ENCODE measurements at places on chromosomes 5 and 9.

DNA sequence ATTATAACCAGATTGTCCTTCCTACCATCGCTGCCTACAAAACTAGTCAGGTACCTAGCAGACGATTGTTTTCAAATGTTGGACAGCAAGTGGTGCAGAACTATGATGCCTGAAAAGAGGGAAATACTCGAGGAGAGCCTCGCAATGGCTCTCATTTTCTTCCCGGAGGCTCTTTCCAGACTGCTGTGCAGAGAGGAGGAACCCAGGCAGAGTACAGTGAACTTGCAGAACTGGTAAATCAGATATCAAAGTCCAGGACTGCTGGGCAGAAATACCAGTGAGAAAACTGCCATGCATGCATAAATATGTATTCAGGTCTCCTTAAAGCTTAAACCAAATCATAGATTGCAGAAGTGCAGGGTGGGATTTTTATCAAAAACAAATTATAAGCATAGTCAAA is 26.4 kb upstream of the UGT3A1 start:
- DNase-seq = no peak

DNA sequence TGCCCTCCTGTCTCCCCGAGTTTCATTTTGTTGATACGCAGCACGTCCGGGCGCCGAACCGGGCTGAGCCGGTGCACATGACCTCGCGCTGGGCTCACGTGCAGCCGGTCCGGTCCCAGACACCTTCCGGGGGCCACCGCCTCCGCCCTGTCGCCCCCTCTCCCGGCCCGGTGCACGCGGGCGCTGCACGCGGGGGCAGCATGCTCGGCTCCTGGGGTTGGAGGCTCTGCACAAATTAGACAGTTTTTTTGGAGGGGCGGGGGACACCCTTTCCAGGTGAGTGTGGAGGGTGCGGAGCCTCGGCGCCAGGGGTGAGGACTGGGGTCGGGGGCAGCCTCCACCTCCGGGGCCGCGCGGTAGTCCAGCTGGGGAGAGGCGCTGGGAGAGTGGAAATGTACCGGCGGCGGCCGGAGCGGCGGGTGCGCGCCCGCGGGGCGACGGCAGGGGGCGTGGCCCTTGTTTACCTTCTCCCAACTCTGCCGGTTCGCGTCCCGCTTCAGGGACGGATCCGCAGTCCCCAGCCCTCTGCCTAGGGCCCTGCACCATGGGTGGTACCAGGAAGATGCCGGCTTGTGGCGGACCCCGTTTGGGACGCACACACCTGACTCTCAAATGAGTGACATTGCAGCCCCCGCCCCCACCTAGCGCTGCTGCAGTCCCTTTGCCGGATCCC is 1.1 kb downstream of the JADE2 start:
- DNase-seq = no peak

- DNase-seq = no peak
These were observed 1865.4 kb downstream of the MAT2B start for GRCh38 chr5:165370794-165371193.

DNA sequence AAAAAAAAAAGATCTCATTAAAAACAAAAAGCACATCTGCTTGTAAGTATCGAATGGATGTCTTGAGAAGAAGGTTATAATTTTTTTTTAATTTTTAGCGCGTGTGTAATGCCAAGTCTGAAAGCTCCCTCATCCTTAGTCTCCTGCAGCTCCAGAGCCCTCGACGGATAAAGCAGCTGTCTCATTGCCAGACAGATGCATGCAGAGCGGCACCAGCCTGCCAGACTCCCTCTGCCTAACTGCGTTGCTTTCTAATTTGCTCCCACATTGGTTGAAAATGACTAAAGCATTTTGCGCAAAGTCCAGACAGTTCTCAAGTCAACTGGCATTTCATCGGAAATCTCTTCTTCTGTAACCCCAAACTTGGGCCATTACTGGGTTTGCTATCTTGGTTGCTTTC is 29.4 kb downstream of the OLFM1 start:
- no peak for DNase-seq

DNA sequence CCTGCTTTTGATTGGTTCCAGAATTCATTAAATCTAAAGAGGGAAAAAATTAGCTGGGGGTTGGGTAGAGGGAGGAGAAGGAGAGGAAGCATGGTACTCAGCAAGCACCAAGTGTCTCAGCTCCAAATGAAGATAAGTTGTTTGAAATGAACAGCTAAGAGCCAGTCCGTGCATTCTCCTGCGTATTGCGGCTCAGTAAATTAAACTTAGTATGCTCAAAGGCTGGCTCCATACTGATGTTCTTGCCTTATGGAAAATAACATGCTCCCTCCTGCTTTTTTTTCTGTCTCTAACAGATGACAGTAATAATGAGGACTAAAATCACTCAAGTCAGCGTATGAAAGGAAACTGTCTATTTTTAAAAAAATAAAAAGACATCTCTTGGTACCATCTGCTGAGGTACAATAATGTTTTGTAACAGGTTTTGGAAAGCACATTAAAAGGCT is 161.0 kb downstream of the SPATA31D1 start:
- DNase-seq = no peak

DNA sequence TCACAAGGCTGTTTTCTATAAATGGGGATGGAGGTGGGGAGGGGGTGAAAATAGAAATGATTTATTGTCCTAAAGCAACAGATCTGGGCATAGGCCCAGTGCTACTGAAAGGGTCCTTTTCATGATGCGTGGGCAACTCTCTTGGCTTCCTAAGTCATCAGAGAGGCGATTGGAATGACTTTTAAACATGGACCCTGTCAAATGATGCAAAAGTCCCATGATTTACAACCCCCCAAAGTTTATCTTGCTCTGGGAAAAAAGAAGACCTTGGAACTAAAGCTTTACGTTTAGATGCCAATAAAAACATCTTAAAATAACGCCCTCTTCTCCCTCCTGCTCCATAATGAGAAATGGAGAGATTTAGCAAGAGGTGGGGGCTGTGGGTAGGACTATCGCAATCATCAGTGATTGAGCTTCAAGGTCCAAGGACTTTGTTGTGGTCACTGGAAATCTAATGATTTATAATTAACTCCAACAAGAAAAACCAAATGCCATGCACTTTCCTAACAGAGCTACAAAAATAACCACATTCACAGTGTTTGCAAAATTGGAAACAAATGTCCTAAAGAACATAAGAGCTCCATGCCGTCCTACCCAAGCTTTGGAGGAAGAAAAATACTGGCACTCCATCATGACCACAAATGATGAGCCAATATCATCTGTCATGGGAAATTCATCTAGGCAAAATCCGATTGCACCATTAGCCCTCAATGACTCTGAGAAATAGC is 167.5 kb upstream of the CLINT1 start:
- DNase-seq = no peak

GRCh38 chr9:2663461-2664173 is 42.0 kb downstream of the VLDLR start:
- DNase-seq = no peak

GRCh38 chr5:64930672-64931318 is 162.1 kb downstream of the CWC27 start:
- DNase-seq = no peak

DNA sequence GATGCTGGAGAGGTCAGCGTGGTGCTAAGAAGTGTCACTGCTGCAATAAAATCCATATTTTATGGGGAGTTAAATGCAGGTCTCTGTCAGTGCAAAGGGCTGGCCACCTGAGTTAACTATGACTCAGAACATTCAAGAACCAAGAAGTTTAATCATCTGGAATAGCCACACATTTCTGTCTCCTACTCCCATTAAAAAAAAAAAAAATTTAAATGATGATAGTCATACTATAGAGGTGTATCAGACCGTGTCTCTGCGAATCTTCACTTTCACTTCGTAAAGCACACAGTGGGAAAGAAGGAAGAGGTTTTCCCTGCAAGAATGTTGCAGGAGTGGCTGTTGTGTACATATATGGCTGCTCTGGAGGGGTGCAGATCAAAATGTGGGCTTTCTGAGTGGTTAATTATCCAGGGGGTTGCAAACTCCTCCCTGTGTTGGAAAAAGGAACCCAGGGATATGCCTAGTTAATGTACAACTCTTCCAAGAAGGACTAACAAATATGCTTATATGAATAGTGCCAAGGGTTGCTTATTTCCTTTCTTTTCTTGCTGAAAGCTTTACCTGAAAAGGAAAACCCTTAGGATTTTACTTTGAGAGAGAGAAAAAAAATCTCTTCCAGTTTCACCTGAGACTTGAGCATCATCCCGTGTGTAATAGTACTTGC is 1.5 kb downstream of the CDH6 start:
- no peak for DNase-seq

- DNase-seq = no peak
These were observed 128.2 kb upstream of the NFIB start for GRCh38 chr9:14441976-14442651.

DNA sequence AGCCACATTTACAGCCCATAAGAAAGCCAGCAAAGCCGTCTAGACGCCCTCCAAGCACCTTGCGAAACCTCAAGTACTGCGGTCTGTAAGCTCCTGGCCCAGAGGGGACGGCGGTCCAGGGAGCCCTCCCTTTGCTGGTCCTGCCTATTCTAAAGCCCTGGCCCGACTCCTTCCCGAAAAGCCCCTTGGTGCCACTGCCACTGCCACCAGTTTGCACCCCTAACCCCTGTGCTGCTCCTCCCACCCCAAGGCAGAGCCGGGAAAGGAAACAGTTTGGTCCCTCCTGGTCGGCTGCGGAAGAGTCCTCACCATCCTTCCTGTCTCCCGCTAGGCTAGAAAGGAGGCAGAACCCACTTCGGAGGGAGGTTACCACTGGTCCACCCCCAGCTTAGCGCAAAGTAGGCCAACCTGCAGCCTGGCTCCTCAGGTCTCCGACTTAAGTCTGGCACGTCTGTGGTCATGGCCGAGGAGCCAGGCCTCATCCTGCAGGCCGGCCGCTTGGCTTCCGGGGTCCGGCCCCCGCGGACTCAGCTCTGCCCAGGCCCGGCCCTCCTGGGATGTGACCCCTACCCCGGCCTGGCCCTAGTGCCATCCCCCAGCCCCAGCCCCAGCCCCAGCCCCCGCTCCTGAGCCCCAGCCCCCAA is 916 bp downstream of the TOR1A start:
- no peak for DNase-seq

DNA sequence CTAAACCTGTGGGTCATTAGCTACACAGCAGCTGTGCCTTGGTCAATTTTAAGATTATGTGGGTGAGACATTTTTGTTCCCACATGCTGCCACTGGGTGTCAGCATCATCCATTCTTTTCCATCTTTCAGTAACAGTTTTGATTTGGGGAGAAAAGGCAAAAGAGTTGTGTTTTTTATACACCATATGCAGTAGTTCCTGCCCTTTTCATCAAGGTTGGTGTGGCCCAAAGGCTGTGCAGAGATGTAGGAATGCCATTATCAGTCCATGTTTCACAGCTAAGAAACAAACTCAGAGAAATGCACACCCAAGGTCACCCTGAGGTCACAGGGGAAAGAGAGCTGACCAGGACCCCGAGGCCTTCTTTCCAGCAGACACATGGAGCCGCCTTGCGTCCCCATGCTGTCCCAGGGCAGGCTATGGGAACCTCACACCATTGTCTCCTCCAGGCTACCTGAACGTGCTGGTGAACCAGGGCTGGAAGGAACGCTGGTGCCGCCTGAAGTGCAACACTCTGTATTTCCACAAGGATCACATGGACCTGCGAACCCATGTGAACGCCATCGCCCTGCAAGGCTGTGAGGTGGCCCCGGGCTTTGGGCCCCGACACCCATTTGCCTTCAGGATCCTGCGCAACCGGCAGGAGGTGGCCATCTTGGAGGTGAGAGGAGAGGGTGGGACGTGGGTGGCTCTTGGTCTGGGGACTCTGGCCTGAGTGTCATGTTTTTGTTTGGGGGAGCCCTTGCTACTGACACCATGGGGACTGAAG is 27.8 kb upstream of the GRPEL2 start:
- DNase-seq = no peak

DNA sequence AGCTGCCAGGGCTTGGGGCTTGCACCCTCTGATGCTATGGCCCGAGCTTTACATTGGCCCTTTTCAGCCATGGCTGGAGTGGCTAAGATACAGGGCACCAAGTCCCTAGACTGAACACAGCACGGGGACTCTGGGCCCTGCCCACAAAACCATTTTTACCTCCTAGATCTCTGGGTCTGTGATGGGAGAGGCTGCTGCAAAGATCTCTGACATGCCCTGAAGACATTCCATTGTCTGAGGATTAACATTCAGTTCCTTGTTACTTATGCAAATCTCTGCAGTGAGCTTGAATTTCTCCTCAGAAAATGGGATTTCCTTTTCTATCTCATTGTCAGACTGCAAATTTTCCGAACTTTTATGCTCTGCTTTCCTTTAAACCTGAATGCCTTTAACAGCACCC is 337.0 kb upstream of the SMC2 start:
- no peak for DNase-seq

DNA sequence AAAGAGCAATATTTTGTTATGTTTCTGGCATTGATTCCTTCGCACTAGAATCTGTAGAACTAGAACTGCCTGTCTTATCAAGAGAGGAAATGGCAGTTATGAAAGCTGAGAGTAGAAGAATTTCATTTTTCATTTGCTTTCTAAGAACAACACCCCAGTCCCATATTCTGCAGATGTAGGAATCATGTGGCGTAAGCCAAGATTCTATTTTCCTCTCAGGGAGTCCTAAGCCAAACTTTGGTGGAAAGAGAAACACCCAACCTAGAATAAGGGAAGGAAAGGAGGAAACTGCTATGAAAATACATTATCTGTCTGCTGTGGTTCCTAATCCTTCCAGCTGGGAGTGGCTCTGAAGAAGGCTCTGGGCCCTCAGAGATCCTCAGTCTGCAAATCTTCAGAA is 1176.9 kb upstream of the C9orf72 start:
- no peak for DNase-seq

GRCh38 chr5:72817671-72818266 is 1.3 kb downstream of the TNPO1 start:
- no peak for DNase-seq

Data from KG1 (cell line).